ENCODE measurements at places on chromosomes 16 and 17. TPM values are rescaled to one million over a fixed set of nuclear protein-coding genes. Genes with fewer than 3 reads are reported as not detected.

- no peak for DNase-seq
Measured at GRCh38 chr16:19432429-19432828, 14.7 kb downstream of the TMC5 start.

DNA sequence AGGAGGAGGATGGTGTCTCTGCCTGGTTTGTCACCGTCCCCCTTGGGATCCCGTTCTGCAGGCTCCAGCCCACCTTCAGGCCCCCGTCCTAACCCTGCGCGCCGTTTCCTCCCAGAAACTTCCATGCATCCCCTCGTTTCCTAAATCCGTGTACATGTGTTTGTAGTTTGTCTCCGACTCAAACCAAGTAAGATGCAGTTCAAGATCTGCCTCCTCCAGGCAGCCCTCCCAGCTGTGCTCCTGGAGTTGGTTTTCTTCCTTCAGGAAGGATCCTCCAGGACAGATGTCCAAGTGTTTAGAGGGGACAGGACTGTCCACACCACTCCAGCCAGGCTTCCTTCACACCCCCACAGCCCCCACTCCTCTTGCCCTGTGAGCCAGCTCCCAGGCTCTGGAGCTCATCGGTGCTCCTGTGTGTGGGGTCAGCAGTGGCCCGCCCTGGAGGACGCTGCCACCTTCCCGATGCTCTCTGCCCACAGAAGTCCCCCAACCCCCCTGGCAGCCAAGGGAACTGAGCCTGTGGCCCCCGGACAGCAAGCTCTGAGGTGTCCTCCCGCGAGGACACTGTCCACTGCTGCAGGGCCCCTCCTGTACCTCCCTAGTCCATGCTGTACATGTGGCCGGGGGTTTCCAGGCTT is 11.3 kb downstream of the BAIAP2 start:
- DNase-seq: no peak

Gene TBC1D3
- total RNA-seq: not detected

DNA sequence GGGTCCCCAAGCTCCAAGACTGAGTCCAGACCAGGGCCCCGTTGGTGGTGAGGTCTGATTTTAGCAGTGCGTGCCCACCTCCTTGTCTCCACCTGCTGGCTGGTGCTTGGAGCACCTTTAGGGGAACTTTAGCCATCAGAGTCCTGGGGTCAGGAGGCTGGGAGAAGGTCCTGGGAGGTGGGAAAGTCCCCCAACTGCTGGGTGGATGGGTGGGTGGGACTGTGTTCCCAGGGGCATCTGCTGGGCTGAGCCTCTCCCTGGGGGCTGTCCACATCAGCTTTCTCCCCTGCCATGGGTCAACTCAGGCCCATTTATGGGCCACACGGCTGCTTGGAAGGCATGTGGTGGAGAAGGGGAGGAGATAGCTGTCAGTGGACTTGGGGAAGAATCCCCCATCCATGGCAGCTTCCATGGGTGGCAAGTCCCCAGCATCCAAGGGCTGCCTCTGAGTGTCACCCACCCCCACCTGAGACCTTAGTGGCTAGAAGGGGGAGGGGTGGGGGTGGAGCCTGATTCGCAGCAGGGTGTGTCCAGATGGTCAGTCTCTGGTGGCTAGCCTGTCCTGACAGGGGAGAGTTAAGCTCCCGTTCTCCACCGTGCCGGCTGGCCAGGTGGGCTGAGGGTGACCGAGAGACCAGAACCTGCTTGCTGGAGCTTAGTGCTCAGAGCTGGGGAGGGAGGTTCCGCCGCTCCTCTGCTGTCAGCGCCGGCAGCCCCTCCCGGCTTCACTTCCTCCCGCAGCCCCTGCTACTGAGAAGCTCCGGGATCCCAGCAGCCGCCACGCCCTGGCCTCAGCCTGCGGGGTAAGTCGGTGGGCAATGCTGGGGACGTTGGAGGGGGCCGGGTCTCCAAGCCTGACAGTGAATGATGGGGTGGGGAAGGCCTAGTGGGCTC is at the start of gene TRPV2:
Gene TRPV2, plus strand, starts transcription at position 541 of the 894 bp plus-strand sequence. CDS start 2,098 bp downstream, outside the sequence.
- no peak for DNase-seq
